ENCODE measurements at places on chromosomes 2 and 18.

DNA sequence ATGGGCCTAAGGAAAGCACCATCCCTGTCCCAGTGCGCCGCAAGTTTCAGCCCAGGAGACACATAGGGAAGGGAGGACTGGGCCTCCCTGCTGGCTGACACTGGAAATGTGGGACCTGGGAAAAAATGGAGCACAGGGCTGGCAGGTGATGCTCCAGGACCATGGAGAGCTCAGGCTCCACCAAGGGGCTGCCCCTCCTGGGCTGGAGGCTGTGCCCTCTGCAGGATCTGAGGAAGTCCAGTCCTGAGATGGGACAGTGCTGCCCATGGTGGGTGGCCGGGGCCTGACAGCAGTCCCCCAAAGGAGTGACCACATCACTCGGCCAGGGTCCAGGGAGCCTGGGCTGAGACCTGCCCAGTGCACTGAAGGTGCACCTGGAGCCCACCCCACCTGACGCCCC is 108.6 kb upstream of the TEKT4 start:
- no peak for DNase-seq

DNA sequence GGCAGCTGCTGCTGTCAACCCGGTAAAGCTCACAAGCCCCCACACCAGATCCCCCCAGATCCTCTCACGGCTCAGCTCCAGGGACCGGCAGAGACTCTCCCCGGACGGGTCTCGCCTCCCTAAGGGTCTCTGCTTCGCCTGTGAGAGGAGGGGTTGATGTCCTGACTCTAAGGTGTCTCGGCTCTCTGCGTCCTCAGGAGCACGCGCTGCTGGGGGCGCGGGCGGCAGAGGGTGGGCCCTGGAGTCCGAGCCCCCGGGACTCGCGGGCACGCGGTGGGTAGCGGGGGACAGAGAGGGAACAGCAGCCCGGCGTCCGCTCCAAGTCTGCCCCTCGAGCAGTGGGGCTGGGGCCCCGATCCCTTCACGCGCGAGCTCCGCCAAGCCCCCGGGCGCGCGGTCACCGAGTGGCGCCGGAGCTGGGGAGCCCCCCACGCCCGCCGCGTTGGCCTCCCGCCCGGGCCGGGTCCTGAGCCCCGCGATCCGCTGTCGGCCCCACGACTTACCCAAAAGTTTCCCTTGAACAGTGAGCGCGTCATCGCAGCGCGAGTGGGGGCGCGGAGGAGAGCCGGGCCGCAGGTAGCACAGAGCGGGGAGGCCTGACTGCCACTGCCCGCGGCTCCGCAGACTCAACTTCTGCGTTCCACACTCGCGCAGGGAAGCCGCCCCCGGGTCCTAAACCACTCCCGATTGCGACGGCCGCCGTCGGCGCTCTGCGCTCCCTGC is at the start of gene PSTPIP2:
Gene PSTPIP2 (minus strand): TSS at position 608 of the 723 bp plus-strand sequence. CDS start 72 bp downstream, at position 536.
- peak; percentile 41 for DNase-seq

GRCh38 chr2:120516679-120517314 is 170.9 kb downstream of the INHBB start:
- no peak for DNase-seq

- no peak for DNase-seq
These were observed 269.4 kb upstream of the LRRTM1 start for GRCh38 chr2:80573950-80574349.

GRCh38 chr2:45373534-45373933 is 237.5 kb downstream of the SRBD1 start:
- DNase-seq, result no peak

DNA sequence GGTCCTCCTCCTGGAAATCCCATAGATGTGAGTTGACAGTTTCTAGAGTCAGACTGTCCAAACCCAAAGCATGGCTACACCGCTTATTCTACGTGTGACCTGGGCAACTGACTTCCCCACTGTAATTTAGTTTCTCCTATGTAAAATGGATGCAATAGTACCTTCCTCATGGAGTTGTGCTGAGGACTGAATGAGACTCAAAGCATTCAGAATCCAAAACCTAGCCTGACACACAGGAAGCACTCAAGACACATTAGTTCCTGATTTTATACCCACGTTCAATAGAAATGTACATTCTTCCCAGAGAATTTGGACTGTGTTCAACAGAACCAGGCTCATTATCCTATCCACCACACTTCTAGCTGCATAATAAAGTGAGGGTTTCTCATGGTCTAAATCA is 88.8 kb downstream of the STK39 start:
- no peak for DNase-seq

DNA sequence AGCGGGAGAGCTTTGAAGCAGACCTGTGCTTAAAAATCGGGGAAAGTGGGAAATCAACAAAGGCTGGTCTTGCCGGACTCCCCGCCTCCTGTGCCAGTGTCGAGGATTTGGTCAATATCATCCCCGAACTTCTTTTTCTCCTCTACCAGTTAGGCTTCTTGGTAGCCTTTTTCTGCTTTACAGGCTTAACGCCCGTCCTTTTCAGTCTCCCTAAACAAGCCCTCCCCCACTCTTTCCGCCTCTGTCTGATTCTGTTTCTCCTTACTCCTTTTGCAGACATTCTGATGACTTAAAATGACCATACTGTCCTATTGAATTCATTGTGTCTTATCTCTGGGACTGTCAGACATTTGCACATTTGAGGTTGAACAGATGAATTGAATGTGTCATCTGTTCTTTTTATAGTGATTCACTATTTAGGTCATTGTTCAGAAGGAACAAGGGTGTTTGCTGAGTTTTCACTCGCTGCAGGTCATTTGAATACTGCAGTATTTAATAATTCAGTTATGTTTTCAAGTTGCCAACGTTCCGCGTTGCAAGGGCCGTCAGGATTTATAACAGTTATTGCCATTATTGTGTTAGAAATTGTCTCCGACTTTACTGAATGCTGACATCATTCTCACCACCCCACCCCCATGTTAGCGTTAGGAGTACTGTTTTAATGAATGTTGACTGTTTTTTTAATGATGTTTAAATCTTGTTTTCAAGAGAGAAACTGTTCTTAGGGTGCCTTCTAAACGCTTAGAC is 1.1 kb downstream of the ITGAV start:
- DNase-seq, result peak; percentile 52

- DNase-seq, result no peak
These were observed 207.3 kb downstream of the TRIB2 start for GRCh38 chr2:12923907-12924610.

DNA sequence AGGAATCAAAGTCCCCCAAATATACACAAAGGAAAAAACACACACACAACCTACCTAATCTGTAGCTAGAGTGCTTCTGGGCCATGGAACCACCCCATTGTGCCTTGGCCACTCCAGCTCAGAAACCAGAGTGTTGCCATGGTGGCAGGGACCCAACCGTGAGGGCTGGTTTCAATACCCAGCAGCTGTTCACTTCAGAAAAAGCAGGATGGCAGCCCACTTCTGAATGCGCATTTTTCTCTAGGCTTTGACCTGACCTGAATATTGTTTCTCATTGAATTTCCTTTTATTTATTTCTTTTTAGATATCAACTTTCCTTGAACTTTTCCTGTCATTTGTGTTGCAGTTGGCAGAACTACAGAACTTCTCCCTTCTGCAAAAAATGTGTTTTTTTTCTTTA is 43.0 kb upstream of the EHBP1 start:
- DNase-seq, result no peak

DNA sequence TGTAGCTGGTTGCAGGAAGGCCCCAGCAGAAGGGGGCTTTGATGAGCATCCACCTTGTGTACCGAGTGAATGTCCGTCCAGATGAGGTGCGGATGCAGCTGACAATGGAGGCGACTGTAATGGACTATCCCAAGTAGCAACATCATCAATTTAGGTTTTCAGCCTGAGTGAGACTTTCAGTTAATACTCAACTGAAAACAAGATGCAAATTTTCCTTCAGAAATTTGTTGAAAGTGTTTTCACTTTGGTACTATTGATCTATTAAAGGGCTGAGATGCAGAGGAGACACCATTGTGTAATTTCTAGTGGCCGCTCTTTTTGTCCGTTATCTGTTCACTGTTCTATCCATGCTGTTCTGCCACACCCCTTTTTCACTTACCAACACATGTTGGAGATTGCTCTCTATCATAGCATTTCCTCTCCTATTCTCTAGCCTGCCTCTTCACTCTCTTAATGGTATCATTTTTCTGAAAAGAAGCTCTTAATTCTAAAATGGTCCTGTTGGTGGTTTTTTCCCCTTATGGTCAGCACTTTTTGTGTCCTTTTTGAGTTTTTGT is 12.0 kb upstream of the CASP8 start:
- no peak for DNase-seq

DNA sequence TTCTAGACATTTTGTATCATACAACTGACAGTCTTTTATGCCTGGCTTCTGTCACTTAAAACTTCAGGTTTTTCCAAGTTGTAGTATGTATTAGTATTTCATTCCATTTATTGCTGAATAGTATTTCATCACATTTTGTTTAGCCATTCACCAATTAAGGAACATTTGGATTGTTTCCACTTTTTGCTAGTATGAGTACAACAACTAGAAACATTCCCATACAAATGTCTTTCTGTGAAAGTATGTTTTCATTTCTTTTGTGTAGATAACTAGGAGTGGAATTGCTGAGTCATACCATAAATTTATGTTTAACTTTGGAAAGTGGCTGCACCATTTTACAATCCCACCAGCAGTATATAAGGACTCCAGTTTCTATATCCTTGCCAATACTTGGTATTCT is 135.9 kb downstream of the ATAD2B start:
- no peak for DNase-seq

- no peak for DNase-seq
These were observed 10.4 kb upstream of the SPATS2L start for GRCh38 chr2:200296118-200296517.
